ENCODE measurements at places on chromosomes 6 and 20.

- DNase-seq, result no peak
Measured at GRCh38 chr6:3484946-3485345, 28.1 kb upstream of the SLC22A23 start.

GRCh38 chr6:143298071-143298470, 152.4 kb downstream of the ADAT2 start:
- no peak for DNase-seq

- no peak for DNase-seq
Measured at GRCh38 chr20:17874271-17875105, 94.1 kb downstream of the SNX5 start.

DNA sequence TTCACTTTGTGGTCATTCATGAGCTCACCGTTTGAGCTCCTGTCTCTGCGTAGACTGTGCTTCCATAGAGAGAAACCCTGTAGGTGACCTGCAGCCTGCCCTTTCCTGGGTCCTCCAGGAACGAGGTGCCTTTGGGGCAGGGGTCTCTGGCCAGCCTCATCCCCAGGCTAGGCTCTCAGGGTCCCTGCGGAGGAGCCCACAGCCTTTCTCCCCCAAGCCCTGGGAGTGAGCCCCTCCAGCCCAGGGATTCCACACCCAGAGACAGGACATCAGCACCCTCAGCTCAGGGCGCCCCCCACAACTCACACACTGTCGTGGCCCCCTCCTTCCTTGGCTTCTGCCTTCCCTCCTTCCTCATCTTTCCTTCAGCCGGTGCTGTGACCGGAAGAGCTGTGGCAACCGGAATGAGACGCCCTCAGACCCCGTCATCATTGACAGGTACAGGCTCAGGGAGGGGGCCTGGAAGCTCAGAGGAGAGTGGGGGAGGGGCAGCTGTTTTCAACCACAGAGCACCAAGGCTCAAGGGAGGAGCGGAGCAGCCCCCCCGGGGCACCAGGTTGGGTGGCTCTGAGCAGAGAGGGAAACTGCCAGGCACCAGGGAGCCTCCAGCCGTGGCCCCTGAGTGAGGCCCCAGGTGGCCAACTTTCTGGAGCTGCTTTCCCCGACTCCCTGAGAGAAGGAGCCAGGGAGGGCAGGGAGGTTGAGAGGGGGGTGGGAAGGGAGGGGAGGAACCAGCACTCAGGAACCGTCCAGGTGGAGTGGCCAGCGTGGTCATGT, 16.8 kb downstream of the EBF4 start:
- no peak for DNase-seq

- no peak for DNase-seq
Measured at GRCh38 chr6:152268846-152269442, 368.2 kb downstream of the SYNE1 start.

GRCh38 chr20:46809706-46810360, 84.8 kb upstream of the EYA2 start:
- no peak for DNase-seq

DNA sequence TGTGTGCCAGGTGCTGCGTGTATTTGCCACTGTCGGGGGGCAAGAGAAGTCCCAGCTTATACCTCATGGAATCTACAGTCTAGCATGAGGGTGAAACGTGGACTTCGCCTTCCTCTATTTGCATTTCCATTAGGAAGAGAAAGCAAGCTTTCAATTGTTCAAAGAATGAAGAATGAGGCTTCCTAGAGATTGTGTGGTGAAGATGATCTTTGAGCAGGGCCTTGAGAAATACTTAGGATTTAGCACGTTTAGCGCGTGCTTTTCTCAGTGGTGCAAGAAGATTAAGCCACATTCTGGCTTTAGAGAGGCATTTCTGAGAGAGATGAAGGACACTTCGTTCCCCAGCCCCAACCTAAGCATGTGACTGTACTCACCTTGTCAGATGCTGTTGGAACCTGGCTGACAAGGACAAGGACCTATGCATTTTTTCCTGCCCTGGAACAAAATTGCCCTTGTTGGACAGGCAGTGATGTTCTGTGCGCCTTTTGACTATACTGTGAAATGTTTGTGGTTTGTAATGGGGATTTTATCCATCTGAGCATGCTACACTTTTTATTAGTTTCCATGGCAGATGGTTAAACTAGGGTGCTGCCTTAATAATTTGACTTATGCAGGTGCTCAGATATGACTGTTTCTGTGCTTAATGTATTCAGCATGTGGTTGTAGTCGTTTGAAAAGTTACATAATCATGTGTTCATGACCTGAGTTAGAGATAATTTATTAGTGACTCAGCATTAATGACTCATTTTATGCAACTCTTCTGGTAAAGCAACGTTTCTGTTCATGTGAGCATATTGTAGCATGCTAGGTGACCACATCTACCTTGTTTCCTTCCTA, 10.7 kb downstream of the TULP4 start:
- no peak for DNase-seq

DNA sequence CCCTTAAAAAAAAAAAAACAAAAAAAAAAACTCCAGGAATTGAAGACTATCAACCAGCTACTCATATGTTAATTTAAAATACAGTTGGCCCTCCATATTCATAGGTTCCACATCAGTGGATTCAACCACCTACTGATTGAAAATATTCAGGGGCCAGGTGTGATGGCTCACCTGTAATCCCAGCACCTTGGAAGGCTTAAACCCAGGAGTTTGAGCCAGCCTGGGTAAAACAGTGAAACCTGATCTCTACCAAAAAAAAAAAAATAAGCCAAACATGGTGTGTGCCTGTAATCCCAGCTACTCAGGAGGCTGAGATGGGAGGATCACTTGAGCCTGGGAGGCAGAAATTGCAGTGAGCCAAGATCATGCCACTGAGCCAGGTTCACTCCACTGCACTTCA, 72.4 kb upstream of the SMIM8 start:
- no peak for DNase-seq

DNA sequence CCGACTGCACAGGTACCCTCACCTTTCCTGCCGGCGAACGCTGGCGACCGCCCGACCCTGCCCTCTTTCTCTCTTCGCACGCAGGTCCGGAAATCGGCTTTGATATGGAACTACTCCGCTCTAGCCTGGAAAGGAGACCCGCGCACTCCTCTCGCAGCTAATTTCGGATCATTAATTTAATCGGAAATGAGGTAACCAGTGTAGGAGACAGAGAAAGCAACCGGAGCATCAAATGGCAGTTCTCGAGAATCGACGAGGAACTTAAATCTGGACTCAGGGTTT, 949 bp upstream of the ATXN1 start:
- peak; percentile 37 for DNase-seq

- no peak for DNase-seq
Measured at GRCh38 chr6:549906-550305, 107.0 kb downstream of the HUS1B start.

- no peak for DNase-seq
Measured at GRCh38 chr6:160215232-160215631, 43.4 kb downstream of the SLC22A2 start.

- no peak for DNase-seq
Measured at GRCh38 chr6:378958-379409, 12.6 kb upstream of the IRF4 start.

GRCh38 chr20:16212790-16213189, 360.5 kb downstream of the KIF16B start:
- DNase-seq, result no peak

- peak; percentile 12 for DNase-seq
Measured at GRCh38 chr6:50831186-50831585, 12.5 kb downstream of the TFAP2B start.

- no peak for DNase-seq
Measured at GRCh38 chr20:11726026-11726425, 191.7 kb upstream of the BTBD3 start.

- DNase-seq, result no peak
Measured at GRCh38 chr6:25442898-25443297, 163.7 kb downstream of the CARMIL1 start.

DNA sequence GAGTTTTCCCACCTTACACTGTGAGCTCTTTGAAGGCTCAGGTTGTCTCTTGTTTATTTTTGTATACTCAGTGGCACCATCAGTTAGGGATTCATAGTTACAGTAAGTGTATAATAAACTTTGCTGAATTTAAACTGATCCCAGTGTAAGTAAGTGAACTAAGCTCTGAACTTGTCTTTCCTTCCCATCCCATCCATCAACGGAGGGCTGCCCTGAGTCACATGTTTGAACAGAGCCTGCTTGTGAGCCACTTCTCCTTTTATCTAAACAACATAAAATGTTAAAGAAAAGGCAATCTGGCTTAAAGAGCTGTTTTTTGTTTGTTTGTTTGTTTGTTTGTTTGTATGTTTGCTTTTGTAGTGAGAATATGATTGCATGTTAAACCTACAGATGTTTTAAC, 185.7 kb upstream of the MARCKS start:
- DNase-seq, result no peak

DNA sequence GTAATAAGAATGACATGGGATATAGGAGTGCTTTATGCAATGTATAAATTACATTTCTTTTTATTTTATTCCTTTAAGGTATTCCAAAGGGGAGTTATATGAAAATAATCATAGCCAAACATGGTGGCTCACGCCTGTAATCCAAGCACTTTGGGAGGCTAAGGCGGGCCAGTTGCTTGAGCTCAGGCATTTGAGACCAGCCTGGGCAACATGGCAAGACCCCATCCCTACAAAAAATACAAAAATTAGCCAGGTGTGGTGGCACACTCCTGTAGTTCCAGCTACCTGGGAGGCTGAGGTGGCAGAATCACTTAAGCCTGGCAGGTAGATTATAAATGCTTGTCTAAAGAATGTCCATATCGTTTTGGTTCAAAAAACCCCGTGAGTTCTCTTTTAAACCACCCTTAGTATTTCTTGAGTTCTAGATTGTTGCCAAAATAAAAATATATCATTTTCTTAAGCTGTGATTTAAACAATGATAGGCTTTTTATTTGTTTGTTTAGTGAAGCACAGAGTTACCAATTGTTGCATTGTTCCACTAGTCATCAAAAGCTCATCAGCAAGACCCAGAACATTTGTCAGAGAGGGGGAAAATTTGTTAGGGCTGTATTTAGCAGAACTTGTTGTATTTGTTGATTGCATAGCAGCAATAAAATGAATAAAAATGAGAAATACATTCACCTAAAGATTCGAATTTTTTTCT, 146.2 kb downstream of the KHDC1L start:
- no peak for DNase-seq

DNA sequence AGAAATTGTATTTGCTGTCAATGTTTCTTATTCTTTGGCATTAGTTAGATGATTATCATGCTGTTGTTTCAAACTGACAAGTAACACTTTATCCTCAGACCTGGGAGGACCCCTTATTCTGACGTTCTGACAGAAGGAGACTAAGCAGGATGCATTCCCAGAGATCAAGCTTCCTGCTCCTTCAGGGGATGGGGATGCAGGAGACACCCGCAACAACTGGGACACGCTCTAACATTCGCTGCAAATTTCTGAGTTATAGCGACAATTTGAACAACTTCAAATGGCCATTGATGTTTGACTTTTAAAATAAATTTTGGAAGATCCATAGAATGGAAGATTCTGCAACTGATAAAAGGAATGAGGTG, 69.0 kb upstream of the ZNF184 start:
- DNase-seq, result no peak

DNA sequence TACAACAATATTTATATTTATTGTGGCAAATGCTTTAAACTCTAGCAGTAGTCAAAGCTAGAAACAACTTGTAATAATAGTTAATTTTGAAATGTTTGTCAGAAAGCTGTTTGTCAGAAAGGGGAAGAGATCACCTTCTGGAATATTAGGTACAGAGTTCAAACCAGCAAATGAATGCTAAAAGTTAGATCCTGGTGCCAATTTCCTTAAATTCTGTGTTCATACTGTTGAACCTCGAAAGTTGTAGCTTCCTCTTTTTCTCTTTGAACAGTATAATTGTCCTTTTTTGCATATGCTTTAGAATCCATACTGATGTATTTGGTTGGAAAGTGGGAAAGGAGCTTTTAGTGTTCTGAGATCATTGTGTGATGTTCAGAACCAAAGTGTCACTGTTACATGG, 22.4 kb downstream of the ITCH start:
- DNase-seq, result no peak

DNA sequence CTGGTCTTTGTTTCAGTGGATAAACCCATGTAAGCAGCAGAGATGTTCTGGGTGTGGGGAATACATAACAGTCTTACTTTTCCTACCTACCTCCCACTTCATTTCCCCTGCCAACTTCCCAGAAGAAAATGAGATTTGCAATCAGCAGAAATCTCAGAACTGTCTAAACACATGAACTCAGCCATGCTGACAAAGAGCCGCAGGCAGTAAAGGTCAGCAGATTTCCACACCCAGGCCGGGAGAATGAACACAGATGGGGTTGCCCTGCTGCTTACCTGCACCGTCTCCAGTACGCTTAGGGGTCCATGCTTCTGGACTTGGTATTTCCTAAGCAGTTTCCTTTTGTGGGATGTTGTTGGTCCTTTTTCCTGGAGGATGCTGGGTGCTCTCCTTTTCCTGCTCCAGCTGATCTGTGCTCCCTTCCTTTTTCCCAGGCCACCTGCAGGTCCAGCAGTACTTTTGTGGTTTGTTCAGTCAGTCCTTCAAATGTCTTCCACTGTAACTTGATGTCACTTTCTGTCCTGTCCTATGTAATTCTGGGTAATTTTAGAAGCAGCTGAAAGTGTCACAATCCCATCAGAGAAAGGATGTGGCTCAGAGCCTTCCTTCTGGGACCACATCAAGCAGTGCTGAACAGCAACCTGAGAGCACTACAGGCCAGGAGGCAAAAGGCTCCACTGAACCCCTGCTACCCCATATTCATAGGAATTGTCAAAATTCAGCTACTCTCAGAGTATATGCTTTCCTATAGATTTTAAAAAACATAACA, 129.0 kb downstream of the CEP57L1 start:
- no peak for DNase-seq

GRCh38 chr20:12090920-12091319, 173.2 kb downstream of the BTBD3 start:
- no peak for DNase-seq

DNA sequence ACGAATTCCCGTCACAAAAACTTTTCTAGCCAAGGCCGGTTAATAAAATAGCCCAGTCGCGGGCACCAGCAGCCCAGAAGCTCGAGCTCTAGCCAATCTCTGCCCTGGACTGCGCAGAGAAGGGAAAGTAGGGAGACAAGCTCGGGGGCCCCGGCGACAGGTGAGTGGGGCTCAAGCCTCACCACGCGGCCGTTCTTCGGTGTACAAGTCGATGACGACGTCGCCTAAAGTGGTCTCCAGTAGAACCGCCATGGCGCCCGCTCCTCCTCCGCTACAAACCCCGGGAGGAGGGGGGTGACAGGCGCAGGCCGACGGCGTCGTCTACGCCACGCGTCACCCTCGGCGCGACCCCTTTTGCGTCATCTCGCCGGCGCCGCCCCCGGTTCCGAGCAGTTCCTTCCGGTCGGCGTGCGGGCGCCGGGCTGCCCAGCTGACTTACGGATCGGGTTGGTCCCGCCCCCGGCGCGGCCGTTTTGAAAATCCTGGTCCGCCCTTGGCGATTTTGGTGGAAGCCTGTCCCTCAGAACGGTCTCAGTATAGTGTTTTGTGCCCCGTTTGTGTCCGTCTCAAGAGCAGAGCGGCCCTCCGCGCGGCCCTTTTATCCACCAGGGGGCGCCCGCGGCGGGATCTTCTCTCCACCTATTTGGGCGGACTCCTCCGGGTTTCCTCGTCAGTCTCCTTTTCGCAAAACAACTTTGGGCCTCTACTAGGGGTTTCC, at the start of gene PPIL4:
Gene PPIL4 (minus strand): TSS at position 290 of the 718 bp plus-strand sequence. CDS start 38 bp downstream, at position 252.
- peak; percentile 96 for DNase-seq

- peak; percentile 69 for DNase-seq
Measured at GRCh38 chr20:17525650-17526049, 5.5 kb downstream of the BFSP1 start.

All from NCI-H82 (cell line).